Stimulated activated CD8-positive, alpha-beta memory T cell treated with anti-CD3 and anti-CD28 coated beads, Interleukin-2, amount 100 ng/mL, for 1 hour (primary cell): ENCODE measurements at places on chromosomes 1 and 21.

DNA sequence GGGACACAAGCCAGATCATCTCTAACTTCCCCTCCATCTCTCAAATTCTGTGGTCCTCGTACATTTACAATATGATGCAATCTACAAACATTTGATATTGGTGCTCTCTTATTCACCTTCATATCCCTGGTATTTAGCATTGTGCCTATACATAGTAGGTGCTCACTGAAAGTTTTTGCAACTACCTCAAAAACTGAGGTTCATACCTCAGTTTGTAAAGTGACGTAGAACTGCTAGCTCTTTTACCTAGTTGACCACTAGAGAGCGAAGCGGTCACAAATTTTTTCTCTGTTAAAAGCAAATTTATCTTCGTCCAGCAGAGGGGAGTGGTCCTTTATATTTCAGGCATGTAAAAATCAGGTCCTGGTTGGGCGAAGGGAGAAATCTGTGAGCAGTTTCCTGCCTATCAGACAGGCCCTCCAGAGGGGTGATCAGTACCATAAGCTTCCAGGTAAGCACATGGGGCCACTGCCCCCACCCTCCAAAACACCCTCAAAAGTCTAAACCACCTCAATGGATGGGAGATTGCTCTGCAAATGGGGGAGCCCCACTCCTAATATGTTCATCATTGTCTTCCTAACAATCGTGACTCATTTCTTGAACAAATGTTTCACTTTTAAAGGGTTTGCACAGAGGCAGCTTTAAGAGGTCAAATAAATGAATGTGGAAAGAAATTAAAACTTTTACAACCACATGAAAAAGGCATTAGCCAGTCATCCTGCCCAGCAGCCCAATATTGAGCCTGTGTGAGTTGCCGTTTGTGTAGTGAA, 10.6 kb upstream of the HLCS start:
- no peak for DNase-seq

DNA sequence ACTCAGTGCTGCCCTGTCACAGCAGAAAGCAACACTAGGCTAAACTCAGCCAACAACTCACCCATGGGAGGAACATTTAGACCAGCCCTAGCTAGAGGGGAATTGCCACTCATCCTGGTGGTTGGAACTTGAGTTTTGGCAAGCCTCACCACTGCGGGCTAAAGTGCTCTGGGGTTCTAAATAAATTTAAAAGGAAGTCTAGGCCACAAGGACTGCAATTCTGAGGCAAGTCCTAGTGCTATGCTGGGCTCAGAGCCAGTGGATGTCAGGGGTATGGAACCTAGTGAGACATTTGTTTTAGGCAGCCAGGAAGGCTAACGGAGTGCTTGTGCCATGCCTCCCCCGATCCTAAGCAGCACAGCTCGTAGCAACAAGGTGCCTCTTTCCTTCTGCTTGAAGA, 78.0 kb downstream of the RGS13 start:
- no peak for DNase-seq

- DNase-seq, result no peak
Measured at GRCh38 chr1:26029864-26030481, 8.4 kb downstream of the EXTL1 start.

- DNase-seq, result no peak
Measured at GRCh38 chr1:53237638-53238037, 680 bp downstream of the MAGOH start.

- no peak for DNase-seq
Measured at GRCh38 chr1:182332261-182333060, 59.1 kb downstream of the GLUL start.

GRCh38 chr1:23473037-23473800, 10.8 kb downstream of the ASAP3 start:
- DNase-seq, result no peak

GRCh38 chr1:21536218-21536617, 27.0 kb downstream of the ALPL start:
- DNase-seq, result no peak

GRCh38 chr1:93758842-93759515, 77.3 kb upstream of the BCAR3 start:
- DNase-seq, result no peak

- no peak for DNase-seq
Measured at GRCh38 chr1:185376840-185377635, 60.0 kb upstream of the IVNS1ABP start.

- no peak for DNase-seq
Measured at GRCh38 chr21:33760641-33761440, 118.5 kb downstream of the ITSN1 start.

GRCh38 chr1:109188781-109189180, 24.9 kb upstream of the SARS1 start:
- no peak for DNase-seq

DNA sequence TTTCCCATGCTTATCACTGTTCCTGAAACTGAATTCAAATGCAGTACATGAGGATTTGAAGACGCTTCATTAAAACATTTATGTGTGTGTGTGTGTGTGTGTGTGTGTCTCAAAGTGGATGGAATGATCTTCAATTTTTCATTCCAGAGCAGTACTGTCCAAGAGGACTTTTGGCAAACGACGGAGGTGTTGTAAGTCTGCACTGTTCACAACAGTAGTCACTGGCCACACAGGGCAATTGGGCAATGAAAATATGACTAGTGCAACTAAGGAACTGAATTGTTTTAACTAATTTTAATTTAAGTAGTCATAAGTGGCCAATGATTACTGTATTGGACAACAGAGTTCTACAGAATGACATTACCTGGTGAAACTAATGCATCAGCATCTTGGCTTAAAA, 5.0 kb downstream of the TAF5L start:
- DNase-seq, result no peak
